Occipital lobe (tissue), 3 donors: ENCODE measurements at places on chromosomes 4 and X.

- no peak for DNase-seq
Observed at GRCh38 chr4:84258905-84259830, 239.9 kb downstream of the NKX6-1 start.

- no peak for DNase-seq
Observed at GRCh38 chr4:30653291-30653690, 66.9 kb upstream of the PCDH7 start.

GRCh38 chrX:130788786-130789581 is 114.0 kb downstream of the ENOX2 start:
- no peak for DNase-seq

GRCh38 chr4:40978548-40978947 is 228.8 kb downstream of the NSUN7 start:
- DNase-seq = no peak
